ENCODE measurements at places on chromosomes 7 and 10.

- peak; percentile 34 for DNase-seq
Observed at GRCh38 chr7:10708447-10708846, 265.2 kb upstream of the PHF14 start.

GRCh38 chr10:110461088-110461487 is 36.6 kb upstream of the DUSP5 start:
- DNase-seq = no peak

- DNase-seq = no peak
Observed at GRCh38 chr7:123746931-123747488, 1.8 kb downstream of the WASL start.

DNA sequence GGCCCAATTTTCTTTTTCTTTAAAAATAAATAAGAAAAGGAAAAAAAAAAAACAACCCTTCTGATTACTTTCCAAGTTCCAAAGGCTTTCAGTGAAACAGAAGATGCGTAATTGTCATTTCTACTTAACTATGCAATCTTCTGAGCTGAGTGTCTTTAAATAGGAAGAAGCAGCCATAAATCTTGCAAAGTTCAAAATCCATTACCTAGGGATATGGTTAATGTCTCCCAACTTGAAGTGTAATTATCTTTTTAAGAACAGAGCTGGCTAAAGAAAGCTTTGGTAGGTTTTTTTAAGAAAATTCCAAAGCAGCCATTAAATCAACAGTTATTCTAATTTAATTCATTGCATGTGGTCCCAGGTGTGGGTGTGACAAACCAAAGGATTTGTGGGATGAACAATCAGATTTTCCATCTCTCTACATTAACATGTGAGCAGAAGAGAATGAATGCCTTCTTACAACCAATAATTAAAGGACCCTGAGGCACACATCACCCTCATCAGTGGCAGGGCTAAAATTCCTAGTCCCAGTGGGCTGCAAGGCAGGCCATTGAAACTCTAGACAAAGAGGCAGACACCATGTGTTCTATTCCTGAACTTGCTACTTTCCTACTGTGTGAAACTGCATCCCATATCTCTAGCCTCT is 419.2 kb downstream of the REEP3 start:
- DNase-seq = no peak

- DNase-seq = no peak
Observed at GRCh38 chr10:101364721-101365120, 10.8 kb downstream of the BTRC start.
